ENCODE measurements at places on chromosomes 6 and 20.

- DNase-seq = no peak
Observed at GRCh38 chr6:42396720-42397119, 55.0 kb downstream of the TRERF1 start.

- peak; percentile 64 for DNase-seq
Observed at GRCh38 chr20:44388466-44389023, 33.0 kb downstream of the HNF4A start.

- DNase-seq = peak; percentile 9
Observed at GRCh38 chr6:75460681-75461080, 32.9 kb downstream of the FILIP1 start.

DNA sequence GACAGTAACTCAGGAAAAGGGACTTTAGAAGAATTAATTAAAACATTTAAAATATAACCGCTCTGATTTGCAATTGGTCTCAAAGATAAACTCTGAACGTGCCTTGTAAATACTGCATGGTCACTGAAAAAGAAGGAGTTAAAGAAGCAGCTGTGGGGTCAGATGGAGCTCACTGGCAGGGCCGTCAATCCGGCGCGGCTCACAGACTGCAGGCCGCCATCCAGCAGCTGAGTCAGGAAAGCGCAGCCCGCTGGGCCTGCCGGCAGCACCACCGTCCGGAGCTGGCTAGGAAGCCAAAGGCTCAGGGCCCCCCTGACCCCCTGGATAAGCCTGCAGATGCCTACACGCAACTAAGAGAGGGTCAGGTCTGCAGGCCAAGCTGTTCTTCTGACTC, 54.2 kb upstream of the FRMD1 start:
- DNase-seq = no peak

DNA sequence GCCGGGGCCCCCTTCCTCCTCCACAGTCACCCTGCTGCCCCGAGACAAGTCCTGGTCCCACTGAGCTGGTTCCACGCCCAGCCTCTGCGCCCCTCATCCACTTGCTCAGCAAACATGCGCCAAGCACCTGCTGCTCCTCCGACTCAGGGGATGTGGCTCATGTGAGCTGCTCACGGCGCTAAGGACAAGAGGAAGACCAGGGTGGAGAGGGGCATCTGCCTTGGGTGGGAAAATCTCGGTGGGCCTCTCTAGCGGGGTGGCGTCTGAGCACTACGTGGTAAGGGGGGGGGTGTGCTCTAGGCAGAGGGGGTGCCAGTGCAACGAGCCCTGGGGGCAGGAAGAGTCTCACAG, 4.5 kb downstream of the LAMA5 start:
- DNase-seq = no peak

DNA sequence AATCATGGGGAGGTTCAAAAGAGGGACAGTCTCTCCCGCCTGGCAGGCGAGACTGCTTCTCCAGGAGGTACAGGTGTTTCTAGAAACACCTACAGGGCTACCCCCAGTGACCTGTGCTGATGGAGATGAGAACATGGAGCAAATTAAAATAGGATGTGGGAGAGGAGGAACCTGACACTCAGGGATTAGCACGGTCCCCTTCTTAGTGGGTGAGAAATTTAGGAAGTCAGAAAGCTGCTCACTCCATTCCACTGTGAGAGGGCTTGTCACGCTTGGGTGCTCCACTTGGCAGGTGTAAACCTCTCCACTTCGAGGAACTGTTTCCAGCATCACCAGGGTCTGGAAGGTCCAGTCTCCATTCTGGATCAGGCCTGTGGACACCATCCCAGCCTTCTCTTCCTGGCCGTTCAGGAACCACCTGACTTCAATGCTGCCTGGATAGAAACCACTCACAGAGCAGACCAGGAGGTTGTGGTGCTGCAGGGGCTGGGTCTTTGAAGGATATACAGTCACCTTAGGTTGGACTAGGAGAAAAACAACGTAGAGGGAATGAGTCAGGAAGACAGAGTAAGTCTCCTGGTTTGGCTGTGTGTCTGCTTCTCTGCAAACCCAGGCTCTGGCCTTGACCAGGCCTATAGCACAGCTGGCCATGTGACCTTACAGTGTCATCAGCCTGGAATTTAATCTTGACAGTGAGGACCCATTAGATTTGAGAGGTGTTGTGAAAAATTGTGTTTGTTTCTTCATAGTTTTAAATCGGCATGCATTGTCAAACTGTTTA, 8.1 kb downstream of the HLA-DRB1 start:
- DNase-seq = no peak

DNA sequence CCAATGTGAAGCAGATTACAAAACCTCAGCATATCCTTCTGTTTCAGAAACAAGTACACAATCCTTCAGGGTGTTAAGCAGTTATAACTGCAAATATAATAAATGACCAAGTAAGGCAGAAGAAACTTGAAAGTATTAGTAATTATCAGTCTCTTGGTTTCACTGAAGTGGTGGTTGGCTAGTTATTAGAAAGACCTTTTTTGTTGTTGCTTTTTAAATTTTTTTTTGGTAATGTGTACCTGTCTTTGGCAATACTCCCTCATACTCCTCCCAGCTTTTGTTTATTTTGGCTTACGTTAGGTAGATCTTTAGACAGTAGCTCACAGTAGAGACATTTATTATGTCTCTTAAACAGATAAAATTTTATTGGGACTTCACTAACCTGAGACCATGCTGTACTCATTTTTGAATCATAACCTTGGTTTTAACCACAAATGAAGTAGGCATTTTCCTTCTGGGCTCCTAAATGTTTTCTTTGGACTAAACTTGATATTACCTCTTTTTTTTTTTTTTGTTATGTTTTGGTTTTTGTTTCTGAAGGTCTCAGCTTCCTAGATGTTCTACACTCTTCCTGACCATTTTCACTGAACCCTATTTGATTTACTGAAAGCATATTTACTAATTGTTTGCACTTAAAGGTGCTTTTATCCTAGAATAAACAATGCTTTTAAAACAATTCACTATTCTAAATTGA, 6.4 kb downstream of the CD2AP start:
- DNase-seq = no peak

Measured in dermis microvascular lymphatic vessel endothelial cell (primary cell).